Right ventricle myocardium inferior (tissue), 1 donor: ENCODE measurements at places on chromosomes 16 and 17. TPM values are rescaled to one million over a fixed set of nuclear protein-coding genes. Genes with fewer than 3 reads are reported as not detected.

- DNase-seq: no peak
Observed at GRCh38 chr17:50946891-50947781, 81.0 kb upstream of the TOB1 start.

GRCh38 chr16:1283296-1283695 is 26.1 kb upstream of the UBE2I start:
- DNase-seq: peak; percentile 37

DNA sequence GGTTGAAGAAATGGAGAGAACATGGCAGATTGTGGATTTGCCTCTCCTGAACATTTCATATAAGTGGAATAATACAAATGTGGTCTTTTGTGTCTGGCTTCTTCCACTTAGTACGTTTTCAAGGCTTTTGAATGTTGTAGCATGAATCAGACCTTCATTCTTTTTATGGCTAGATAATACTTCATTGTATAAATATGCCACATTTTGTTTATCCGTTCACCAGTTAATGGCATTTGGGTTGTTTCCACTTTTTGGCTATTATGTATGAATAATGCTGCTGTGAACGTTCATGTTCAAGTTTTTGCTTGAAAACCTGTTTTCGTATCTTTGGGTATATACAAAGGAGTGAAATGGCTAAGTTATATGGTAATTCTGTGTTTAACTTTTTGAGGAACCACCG is 130.4 kb downstream of the TANC2 start:
- no peak for DNase-seq

- no peak for DNase-seq
Observed at GRCh38 chr17:15154618-15155017, 110.5 kb downstream of the PMP22 start.

- DNase-seq: no peak
Observed at GRCh38 chr17:28885951-28886350, 11.6 kb downstream of the FLOT2 start.

DNA sequence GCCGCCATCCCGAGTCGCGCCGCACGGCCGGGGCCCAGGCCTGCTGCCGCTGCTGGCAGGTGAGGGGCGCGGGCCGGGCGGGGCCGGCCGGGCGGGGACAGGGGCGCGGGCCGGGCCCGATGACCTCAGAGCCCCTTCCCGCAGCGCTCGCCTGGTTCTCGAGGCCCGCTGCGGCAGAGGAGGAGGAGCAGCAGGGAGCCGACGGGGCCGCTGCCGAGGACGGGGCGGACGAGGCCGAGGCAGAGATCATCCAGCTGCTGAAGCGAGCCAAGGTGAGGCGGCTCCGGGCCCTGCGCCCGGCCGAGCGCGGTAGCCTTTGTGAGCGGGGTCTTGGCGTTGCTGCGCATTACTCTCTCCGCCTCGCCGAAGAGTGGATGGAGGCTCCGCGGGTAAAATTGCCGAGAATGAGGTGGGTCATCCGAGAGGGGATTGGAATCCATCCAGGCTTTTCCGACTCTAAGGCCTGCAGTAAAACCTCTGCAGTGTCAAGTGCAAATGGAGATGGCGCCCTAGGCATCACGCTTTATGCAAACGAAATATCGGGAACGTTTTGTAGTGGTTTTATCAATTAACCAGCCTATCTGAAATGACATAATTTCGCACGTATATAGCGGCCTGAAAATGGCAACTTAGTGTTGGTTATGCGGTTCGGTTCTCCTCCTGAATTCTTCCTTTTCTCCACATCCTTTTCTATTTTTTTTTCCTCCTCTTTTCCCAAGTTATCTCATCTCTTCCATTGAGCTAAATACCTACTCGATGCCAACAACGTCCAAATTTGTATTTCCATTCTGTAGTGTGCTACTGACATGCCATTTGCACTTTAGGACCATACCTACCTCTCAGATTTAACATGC is 577 bp downstream of the TTC19 start:
- DNase-seq: no peak

DNA sequence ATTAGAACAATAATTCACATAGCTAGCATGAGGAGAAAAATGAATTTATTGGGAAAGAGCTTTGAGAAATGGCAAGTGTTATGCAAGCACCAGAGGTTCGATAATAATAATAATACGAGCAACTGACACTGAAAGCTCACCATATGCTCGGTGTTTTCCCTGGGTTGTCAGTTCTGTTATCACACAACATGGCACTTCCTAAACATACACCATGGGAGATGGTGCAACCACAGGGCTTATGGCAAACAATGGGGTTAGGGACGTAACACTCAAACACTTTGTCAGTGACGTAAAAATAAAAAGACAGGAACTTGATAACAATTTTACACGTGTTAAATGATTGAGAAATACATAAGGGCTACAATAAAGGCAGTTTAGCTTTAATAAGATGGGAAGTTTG is 23.7 kb downstream of the OR1D5 start:
- no peak for DNase-seq

DNA sequence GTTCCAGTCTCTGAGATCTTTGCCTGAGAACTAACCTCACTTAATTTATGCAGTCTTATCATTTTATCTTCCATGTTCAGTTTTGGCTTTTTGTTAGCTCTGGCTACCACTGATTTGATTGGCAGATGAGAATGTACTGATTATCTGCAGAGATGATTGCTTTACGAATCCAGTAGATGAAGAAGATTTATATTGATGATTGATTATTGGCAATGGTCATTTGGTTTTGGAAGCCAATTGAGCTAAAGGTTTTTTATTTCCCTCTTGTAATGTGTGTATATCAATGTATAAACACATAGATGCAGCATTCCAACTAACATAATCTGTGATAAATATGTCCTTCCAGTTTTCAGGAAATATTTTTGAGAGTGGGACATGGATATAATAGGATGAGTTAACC is 763.6 kb downstream of the CDH11 start:
- DNase-seq: no peak

DNA sequence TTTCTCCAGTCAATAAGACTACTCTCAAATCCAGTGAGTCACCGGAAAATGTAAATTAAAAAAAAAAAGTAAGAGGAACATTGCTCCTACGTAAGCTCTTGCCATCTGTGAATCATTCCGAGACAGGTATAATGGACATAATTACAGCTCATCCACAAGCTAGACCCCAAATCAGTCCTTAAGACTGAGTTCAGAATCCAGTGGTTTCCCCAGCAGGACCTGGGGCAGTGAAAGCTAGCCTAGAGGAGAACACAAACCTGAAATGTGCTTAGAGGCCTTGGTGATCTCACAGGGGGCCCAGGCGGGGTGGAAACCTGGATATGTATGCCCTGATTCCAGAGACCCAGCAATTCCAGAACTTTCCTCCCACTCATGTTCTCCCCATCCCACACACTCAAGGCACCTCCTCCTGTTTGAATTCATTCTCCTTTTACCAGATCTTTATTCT is 132.0 kb downstream of the COPRS start:
- no peak for DNase-seq

DNA sequence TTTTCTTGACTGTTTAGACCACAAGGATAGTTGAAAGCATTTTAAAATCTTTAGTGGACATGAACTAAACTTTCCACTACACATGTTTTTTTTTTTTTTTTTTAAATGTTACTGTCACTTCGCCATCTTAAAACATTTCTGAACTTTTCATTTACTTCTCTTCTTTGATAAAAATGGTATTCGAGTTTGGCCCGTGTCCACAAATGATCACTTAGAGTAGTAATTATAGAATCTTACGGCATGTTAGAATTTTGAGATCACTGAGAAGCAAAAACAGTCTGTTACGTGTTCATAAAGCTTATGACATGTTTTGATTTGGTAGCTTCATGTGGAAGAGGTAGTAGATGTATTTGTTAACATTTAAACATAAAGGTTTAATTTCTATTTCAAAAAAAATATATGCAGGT is 1.1 kb downstream of the NSRP1 start:
- no peak for DNase-seq

Gene TM4SF5
- total RNA-seq: not detected

Gene MAPT
- total RNA-seq: 39.3 TPM
